AG10803 (cell line): ENCODE measurements at places on chromosomes 1 and 21.

GRCh38 chr1:43358746-43359693 lies at the start of gene CDC20:
Gene CDC20 (plus strand): TSS chr1:43358981. CDS start chr1:43359216, 235 bp downstream.
- peak; percentile 92 for DNase-seq

GRCh38 chr1:62832276-62832675 lies 48.3 kb downstream of the ATG4C start:
- DNase-seq = no peak

DNA sequence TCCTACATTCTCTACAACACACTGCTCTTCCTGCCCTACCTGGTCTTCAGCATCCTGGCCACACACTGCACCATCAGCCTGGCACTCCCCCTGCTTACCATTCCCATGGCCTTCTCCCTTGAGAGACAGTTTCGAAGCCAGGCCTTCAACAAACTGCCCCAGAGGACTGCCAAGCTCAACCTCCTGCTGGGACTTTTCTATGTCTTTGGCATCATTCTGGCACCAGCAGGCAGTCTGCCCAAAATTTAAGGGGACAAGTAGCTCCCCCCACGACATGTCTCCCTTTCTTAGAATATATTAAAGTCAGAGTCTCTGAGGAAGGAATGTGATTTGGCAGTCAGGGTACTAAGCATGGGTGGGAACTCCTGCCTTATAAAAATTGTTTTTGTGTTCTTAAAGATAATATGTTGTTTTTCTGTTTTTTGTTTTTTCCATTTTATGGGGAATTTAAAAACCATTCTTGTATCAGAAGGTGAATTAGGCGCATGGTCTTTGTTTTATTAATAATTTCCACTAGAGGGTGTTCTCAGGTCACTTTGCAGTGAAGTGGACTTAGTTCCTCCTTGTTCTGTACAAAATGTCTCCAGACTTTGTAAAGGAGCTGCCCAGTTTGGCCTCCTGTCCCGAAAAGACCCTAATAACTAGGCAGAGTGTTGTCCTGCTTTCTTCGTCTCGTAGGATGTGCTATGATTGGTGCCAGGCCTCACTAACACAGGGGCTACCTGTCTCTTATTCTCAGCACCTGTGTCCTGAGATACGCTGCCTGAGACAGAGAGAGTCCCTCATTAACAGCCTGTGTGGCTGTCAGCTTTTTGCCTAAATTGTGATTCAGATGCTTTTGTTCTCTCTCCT lies 13.1 kb downstream of the UBIAD1 start:
- peak; percentile 16 for DNase-seq

DNA sequence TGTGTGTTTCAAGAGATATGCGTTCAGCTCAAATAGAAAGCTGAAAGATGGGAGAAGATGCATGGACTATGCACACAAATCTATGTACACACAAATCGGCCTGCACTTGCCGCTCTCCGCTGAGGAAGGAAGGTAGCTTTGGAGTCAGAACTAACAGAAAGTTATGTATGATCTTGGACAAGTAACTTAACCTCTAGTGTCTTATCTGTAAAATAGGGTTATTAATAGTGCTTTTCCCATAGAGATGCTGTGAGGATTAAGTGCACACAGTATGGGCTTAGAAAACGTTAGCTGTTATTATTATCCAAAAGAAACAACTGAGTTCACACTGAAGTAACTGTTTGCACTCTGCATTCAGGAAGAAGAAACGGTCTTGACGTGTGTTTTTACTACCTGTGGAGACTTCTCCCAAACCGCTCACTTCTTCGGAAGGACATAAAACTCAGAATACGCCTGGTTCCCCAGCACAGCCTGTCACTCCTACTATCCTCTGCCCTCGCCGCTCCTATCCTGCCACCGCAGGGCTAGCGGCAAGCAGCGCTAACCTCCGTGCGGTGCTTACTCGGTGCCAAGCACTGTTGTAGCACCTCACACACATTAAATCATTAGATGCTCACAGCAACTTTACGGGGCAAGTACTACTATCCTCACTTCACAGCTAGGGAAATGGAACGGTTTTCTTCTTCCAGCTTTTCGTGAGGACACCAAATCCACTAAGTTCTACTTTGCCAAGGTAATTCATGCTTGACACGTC lies 1.3 kb downstream of the TGFBR3 start:
- DNase-seq = peak; percentile 16

- DNase-seq = no peak
Measured at GRCh38 chr1:83994111-83994510, 4.8 kb downstream of the TTLL7 start.

DNA sequence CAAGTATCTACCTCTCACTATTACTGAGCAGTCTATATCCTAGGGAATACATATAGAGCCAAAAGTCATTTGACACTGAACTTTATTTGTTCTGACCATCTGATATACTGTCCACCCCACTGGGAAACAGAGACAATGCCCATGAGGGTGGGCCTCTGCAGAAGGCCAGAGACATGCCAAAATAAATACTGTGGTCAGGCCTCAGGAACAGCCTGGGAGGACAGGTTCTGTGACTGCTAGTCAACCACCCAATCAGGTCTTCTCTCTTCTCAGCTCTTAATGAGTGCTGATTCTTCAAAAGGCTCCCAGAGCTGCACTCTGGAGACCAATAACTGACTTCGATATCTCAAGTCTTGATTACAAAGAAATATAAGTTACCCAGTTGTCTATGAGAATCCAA lies 5.5 kb upstream of the ANKRD35 start:
- no peak for DNase-seq

GRCh38 chr1:45583666-45584350 lies at the start of gene NASP:
Gene NASP (plus strand): TSS chr1:45584041. CDS start chr1:45584147, 106 bp downstream.
- peak; percentile 73 for DNase-seq

GRCh38 chr1:78624035-78624434 lies 3.8 kb downstream of the IFI44L start:
- no peak for DNase-seq

DNA sequence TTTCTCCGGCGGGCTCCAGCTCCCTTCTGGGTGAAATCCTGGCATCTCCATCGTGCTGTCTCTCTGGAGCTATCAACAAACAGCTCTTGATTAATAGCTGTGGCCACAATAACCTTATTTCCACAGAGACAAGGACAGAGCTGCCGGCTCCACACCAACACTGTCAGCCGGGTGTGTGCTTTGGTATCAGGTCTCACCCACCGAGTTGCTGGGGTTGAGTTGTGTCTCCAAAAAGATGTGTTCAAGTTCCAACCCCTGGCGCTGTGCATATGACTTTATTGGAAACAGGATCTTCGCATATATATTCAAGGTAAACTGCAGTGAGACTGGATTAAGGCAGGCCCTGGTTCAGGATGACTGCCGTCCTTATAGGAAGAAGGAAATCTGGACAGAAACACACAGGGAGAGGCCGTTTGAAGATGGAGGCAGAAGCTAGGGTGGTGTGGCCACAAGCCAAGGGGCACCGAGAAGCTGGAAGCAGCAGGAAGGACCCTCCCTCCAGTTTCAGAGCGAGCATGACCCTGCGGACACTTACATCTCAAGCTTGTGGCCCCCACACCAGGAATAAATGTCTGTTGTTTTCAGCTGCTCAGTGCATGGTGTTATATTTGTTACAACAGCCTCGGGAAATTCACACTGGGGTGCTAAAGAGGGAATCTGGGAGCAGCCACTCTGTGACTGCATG lies 88.4 kb upstream of the TMPRSS2 start:
- no peak for DNase-seq

DNA sequence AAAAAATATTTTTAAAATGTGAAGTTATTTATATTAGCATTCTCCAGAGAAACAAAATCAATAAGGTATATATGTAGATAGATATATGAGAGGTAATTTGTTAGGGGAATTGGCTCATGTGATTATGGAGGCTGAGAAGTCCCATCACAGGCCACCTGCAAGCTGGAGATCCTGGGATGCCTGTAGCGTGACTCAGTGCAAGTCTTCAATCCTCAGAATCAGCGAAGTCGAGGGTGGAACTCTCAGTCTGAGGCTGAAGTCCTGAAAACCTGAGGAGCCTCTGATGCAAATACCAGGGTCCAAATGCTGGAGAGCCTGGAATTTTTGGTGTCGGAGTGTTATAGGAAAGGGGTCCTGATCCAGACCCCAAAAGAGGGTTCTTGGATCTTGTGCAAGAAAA lies 658.5 kb downstream of the USP25 start:
- DNase-seq = no peak

DNA sequence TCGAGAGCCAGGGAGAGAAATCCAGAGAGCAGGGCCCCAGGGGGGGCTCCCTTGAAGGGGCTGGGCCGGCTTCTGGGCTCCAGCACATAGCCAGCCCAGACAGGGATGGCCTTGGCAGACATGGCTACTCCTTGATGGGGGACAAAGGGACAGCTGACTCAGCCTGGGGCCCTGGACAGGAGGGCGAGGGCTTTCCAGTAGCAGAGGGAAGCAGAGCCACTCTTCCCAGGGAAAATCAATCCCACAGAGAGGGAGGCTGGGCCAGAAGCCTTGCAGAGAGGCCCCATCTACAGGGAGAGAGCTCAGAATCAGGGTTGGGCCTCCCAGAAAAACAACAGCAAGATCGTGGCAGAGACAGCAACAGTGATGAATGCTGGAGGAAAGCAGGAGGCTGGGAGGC lies 15.6 kb downstream of the IGFN1 start:
- no peak for DNase-seq

DNA sequence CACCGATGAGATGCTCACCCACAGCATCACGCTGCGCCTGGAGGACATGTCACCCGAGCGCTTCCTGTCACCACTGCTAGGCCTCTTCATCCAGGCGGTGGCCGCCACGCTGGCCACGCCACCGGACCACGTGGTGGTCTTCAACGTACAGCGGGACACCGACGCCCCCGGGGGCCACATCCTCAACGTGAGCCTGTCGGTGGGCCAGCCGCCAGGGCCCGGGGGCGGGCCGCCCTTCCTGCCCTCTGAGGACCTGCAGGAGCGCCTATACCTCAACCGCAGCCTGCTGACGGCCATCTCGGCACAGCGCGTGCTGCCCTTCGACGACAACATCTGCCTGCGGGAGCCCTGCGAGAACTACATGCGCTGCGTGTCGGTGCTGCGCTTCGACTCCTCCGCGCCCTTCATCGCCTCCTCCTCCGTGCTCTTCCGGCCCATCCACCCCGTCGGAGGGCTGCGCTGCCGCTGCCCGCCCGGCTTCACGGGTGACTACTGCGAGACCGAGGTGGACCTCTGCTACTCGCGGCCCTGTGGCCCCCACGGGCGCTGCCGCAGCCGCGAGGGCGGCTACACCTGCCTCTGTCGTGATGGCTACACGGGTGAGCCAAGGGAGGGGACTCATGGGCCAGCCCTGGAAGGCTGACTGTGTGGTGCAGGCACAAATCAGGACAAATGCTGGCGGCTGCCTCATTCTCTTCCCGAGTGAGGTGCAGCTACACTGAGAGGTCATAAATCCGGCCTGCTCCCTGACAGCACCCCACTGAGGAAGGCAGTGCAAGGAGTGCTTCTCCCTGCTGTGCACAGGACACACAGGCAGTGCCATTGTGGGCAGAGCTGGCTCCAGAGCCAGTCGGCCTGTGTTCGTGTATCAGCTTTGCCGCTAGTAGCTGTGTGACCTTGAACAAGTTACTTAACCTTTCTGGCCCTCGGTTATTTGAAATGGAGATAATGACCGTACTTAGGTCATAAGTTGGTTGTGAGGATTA lies 9.4 kb downstream of the CELSR2 start:
- DNase-seq = no peak

DNA sequence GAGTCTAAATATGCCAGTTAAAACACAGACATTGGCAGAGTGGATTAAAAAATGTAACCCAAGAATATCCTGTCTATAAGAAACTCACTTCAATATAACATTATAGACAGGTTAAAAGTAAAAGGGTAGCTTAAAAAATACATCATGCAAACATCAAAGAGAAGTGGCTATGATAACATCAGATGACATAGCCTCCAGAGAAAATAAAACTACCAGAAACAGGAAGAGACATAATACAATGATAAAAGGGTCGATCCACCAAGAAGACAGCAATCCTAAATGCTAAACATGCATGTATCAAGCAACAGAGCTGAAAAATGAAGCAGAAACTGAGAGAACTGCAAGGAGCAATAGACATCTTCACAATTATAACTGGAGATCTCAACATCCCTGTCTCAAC lies 190.2 kb upstream of the NR5A2 start:
- DNase-seq = no peak

DNA sequence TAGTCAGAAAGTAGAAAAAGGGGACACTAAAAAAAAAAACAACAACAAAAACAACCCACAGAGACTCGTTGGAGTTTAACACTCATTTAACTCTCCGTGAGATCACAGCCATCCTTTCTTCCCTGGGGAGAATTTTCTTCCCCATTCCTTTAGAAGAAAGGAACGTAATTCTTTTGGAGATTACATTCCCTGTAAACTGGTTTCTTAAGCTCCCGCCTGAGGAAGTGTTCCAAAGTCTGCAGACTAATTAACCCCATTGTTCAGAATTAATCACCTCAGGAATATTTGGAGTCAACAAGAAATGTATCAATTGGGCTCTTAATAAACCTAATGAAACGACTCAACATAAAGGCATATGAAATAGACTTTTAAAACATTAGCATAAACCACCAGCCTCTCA lies 228.2 kb upstream of the CSF3R start:
- DNase-seq = no peak

- DNase-seq = no peak
Measured at GRCh38 chr1:63789856-63790605, 16.2 kb downstream of the ROR1 start.

- DNase-seq = peak; percentile 1
Measured at GRCh38 chr1:39926343-39926793, 24.7 kb upstream of the MYCL start.

GRCh38 chr1:22447621-22448111 lies 4.0 kb upstream of the ZBTB40 start:
- peak; percentile 86 for DNase-seq

- peak; percentile 85 for DNase-seq
Measured at GRCh38 chr1:110056776-110057175, 13.7 kb downstream of the ALX3 start.

DNA sequence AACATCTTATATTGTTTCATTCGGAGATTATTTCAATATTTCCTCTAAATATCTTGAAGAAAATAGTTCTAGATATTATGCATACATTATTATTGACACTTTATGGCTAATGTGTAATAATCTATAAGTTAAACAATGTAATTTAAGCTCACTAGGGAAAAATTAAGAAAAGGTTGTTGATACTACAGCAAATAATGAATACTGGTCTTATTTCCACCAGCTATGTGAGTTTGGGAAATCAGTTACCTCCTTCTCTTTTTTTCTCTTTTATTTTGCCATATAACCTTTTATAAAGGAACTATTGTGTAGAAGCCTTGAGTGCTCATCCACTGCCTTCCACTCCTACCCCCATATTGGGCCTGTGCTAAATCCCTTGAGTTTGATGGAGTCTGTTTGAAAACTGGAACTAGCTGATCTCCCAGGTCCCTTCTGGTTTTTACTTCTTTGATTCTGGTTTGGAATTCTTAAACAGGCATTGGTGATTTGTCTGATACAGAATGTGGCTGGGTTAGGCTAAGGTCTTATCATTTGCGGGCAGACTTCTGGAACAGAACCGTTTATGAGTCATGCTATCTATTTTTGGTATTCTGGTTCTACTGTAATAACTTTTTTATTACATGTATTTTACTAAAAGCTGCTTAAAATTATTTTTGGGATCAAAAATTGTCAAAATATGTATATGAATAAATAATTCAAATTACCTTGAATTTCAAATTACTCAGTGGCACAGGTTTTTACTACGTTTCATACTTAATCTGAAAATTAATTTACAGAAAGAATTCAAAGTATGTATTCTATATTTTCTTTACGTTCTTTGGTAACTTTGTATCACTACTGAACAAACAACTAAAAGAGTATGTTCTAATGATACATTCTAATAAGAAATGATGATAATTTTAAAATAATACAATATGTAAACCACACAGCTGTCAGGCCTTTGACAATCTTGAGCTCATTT lies 5.0 kb upstream of the CDC14A start:
- no peak for DNase-seq

GRCh38 chr1:23369335-23370013 lies at the start of gene ZNF436:
Gene ZNF436 (minus strand): TSS chr1:23369836. CDS start chr1:23368005, 1,831 bp downstream.
- DNase-seq = peak; percentile 83
